AG08396 (cell line): ENCODE measurements at places on chromosomes 7 and 10.

DNA sequence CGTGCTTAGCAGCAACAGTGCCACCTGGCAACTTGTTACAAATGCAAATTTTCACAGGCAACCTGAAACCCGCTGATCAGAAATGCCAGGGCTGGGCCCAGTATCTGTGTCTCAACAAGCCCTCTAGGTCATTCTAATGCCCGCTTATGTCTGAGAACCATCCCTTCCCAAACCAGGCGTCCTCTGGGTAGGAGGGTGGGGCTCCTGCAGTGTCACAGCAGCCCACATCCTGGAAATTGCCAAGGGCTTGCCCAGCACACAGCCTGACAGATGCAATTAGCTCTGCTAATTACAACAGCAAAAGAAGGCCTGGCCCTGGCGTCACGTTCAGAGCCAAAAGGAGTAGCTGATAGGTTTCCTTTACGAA, 15.9 kb downstream of the ITPRIP start:
- DNase-seq = no peak

DNA sequence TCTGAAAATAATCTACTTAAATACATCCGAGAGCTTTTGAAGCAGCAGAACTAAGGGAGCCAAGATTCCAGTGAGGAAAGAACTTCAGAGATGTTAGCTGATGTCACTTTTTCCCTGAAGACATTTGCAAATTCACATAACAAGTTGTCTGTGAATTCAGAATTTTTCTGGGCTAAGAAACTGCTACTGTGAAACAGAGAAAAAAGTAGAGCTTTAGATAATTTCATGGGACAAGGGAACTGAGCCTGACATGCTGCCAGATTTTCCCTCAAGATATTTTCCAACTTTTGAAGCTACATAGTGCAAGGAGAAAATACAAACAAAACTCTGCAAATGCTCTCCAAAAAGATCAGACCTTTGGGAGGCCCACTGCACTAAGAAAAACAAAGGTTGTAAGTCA, 484.2 kb downstream of the ANKRD7 start:
- DNase-seq = no peak

DNA sequence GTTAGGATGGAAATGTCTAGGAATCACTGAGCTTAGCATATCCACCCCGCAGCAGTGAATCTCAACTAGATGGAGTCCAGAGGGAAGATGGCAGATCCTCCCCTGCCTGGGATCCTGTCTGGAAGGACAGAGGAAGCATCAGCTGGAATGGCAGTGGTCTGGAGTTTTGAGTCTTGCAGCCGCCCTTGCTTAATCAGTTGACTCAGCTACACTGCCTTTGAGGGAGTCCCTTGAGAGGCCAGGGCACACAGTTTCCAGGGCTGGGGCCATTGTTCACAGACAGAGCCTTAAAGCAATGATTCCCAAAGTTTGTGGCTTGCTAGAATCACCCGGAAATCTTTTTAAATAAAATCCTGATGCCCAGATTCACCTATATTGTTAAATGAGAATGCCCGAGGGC, 128.1 kb downstream of the NT5C2 start:
- DNase-seq = no peak

GRCh38 chr10:130141038-130141437, 4.8 kb downstream of the GLRX3 start:
- no peak for DNase-seq

DNA sequence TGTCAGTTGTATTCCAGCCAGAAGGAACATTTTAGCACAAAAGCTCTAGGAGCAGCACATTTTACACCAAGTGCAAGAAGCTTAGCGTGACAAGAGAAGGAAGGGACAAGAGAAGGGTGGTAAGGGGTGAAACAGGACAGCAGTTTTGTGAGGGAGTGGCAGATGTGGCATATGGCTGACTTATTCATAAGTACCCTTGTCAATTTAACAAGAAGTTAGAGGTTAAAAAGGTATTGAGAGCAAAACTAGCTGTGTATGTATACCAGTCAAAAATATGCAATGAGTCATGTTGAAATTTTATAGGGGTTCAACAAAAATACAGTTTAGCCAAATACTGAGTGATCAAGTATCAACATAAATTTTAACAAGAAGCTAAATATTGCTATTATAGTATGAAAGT, 561.5 kb upstream of the POT1 start:
- no peak for DNase-seq

DNA sequence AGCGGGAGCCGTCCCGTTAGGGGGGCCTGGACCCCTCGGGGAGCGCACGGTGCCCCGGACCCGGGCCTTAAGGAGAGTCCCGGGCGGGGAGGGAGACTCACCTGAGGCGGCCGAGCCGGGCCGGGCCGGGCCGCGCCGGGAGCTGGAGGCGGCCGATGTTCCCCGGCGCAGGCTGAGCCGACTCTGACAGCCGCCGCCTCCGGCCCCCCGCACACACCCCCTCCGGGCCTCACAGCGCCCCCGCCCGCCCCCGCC, at the start of gene ACHE:
TSS of gene ACHE (minus strand) at position 188 of the 255 bp plus-strand sequence. CDS start 1,656 bp downstream, outside the sequence.
- no peak for DNase-seq

DNA sequence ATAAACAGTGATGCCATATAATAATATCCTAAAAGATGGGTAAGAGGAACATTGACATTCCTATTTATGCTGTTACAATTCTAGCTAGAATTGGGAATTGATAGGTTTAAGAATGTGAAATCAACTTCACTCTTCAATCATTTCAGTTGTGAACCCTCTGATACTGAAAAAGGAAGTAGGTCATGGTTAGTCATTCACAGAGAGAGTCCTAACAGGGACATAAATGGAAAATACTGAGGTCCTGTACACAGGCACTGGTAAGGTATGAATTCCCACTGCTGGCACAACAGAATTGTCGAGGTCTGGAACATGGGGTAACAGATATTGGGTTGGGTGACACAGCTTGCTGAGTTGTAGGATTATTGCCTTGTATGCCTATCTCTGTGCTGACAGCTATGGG, 289.4 kb upstream of the LRRN3 start:
- DNase-seq = no peak

DNA sequence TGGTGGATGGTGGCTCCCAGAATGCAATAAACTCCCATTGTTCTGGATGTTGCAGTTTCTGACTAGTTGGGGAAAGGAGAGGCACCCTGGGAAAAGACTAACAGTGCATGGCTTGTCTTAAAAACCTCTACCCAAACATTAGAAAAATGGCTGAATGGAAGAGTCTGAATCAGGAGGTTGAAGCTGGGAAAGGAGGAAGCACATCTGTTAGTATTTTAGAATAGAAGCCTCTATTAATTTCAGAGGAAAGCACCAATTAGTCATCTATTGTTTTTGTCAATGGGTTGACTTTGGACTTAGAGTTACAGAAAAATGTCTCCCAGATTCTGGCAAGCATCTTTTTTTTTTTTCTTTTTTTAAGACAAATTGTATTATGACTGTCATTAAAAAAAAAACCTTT, 56.1 kb upstream of the ELMO1 start:
- no peak for DNase-seq

DNA sequence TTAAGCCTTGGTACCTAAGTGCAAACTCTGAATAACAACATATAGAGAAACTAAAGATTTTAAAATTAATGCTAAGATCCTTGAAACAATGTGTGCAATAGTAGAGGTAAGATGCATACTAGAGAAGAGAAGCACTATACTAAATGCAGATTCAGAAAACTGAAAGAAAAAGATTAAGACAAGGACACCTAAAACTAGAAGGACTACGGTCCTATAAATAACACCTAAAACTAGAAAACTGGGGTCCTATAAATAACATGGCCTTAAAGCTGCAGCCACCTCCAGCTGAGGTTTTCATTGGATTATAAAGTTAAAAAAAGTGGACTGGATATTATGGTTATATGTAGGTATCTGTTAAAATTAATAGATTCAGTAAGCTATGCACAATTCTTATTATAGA, 320.9 kb downstream of the IPMK start:
- no peak for DNase-seq

DNA sequence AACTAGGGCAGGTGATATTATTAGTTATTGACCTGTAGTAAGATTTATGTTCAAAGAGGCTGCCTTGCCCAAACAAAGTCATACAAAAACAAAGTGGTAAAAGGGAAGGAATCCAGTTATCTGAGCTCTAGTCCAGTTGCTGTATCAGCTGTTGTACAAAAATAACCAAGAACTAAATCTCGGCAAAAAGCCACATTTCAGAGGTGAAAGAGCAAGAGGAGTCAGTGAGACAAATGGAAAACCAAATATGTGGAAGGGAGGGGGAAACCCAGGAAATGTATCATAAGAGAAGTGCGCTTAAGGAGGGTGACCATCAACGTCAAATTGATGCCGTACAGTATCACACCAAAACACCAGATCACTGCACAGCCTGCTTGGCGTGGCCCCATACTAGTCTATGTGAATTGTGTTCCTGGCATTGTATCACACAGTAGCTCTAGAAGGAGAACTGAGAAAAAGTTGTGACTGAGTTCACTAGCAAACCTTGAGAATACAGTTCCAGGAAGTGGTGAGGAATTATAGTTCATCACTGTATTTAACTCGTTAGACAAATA, 6.4 kb downstream of the AGBL3 start:
- DNase-seq = peak; percentile 20

- no peak for DNase-seq
Measured at GRCh38 chr7:25308246-25308645, 80.0 kb upstream of the NPVF start.

- DNase-seq = no peak
Measured at GRCh38 chr10:94018107-94018506, 24.4 kb downstream of the PLCE1 start.

- no peak for DNase-seq
Measured at GRCh38 chr10:43940898-43941837, 292.5 kb upstream of the ZNF32 start.

DNA sequence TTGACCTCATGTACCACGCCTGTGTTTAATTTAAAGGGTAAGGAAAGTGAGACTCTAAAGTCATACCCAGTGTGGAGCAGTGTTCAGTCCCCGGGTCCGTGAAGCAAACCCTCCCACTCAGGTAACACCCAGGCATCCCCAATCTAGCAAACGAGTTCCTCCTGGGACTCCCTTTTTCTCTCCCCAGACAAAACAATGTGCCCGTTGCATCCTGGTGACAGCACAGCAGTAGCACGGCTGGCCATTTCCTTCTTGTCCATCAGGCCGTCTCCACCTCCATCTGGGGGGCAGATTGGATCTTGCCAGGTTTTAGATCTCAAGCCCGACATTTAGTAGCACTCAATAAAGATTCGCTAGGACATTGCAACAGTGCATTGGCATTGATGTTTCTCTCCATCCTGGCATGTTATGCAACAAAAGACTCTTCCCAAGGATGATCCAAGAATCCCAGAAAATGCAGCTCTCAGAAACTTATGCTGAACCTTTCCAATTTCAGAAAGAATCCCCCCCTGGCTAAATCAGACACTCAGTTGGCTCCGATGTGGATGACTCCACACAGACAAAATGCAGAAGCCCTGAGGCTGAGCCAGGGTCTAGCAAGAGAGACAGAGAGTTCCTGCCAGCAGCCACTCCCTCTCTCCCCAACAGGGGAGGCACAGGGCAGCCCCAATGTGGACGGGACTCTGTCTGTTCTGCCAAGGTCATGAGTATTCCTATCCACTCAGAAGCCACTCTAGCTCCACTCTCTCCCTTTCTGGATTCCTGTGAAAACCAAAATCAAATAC, 274.5 kb upstream of the MGMT start:
- no peak for DNase-seq

- no peak for DNase-seq
Measured at GRCh38 chr10:80515511-80515910, 22.2 kb upstream of the SH2D4B start.

DNA sequence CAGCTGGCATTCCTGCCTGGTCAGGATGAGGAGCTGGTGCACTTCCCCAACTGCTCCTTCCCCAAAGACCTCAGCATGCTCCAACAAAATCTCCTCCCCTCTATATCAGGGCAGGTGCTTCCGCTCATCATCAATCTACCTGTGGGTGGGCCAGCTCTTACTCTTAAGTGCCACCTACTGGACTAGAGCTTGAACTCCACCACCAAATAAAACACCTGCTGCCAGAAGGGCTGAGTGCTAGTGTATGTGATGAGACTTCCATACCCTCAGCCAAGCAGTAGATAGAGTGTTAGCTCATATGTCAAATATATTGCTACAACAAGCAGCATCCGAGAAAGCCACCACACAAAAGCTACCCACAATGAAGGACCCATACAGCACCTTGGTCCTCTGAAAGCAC, 264.3 kb downstream of the RNLS start:
- no peak for DNase-seq

GRCh38 chr10:33193701-33194521, 140.6 kb downstream of the NRP1 start:
- DNase-seq = peak; percentile 18

DNA sequence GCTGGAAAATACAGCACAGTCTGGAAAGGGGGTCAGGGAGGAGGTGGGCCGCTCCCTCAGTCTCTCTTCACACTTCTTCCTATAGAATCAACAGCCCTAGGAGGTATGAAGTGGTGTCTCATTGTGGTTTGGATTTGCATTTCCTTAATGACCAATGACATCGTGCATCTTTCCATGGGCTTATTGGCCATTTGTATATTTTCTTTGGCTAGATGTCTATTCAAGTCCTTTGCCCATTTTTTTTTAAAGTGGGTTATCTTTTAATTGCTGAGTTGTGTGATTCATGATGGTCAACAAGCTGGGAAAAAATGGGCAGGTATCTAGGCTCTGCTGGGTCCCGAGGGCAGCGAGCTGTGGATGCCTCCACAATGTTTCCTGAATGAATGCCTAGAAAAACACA, 29.1 kb downstream of the TMEM130 start:
- DNase-seq = no peak

DNA sequence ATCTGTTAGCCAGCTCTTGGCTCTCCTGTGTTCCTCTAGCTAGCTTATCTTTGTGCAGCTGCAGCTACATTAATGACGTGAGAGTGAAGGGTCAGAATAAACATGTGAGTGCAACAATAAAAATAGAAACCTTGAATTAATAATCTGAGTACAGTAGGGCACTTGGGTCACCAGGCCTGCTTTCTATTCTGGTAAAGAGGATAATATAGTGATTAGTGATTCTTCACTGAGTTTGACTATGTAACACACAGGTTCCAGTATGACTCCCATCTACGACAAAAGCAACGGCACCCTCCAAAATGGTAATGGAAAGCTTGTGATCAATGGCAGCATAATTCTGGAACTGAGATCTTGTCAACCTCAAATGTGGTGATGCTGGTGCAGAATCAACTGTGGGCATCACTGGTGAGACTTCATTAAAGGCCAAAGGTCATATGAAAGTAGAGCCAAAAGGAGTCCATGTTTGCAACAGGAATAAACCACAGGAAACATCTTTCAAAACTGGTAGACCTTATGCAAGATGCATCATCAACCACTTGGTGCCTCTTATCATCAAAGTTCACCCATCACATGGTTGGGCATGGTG, 77.6 kb downstream of the NRBF2 start:
- no peak for DNase-seq

GRCh38 chr10:97582169-97582568, 2.0 kb upstream of the HOGA1 start:
- DNase-seq = no peak
